ENCODE measurements at places on chromosomes 1 and 21.

GRCh38 chr1:33634806-33635205 is 162.4 kb downstream of the ZSCAN20 start:
- peak; percentile 12 for DNase-seq

DNA sequence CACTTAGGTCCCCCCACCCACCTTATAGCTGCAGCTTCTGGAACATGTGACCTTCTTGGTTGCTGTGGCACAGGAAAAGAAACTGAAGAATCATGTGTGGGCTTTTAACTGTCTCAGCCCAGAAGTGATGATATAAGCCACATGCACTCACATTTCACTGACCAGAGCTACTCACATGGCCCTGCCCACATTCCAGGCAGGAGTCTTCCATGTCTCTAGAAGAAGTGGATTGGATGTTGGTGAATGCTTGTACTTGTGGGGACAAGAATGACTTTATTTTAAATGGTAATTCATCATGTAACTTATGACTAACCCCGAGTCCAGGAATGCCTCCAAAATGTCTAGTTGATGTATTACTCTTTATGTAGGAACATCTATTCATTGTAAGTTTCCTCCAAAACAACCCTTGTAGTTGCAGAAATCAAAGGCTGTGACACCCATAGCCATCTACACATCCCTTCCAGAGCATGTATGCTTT is 15.8 kb upstream of the CAMK1G start:
- DNase-seq = no peak

GRCh38 chr1:163410073-163410999 is 88.6 kb downstream of the NUF2 start:
- peak; percentile 17 for DNase-seq

GRCh38 chr1:79004916-79005315 is 1.6 kb downstream of the ADGRL4 start:
- DNase-seq = no peak

- no peak for DNase-seq
These were observed 579.9 kb upstream of the BEND5 start for GRCh38 chr1:49356594-49356993.

- DNase-seq = no peak
These were observed 163.5 kb downstream of the KCTD3 start for GRCh38 chr1:215730600-215730999.

DNA sequence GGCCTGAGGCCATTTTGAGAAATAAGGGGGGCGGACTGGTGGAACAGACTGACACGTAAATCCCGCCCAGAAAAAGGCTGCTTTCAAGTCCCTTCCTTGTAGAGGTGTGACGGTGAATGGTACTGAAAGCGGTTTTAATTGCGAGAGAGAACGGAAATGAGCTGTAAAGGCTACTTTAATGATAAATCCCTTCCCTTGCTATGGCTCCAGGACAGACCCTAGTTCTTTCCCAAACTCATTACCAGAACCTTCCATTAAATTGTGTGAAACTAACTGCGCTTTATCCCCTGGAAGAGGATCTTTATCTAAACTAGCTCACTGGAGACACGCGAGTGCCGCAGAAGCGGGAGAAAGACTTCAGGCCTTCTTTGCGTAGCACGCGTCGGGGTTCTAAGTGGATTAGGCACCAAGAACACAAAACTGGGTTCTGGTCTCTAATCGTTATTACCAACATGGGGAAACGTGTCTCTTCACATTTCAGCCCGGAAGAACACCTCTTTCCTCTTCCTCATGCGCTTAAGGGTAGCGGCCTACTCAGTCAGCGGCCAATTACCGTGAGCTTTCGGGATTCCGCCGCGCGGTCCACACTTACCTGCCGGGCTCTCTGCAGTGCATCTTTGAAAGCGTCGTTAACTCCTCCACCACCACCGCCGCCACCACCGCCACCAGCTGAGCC is 441 bp downstream of the FUBP1 start:
- DNase-seq = peak; percentile 40

DNA sequence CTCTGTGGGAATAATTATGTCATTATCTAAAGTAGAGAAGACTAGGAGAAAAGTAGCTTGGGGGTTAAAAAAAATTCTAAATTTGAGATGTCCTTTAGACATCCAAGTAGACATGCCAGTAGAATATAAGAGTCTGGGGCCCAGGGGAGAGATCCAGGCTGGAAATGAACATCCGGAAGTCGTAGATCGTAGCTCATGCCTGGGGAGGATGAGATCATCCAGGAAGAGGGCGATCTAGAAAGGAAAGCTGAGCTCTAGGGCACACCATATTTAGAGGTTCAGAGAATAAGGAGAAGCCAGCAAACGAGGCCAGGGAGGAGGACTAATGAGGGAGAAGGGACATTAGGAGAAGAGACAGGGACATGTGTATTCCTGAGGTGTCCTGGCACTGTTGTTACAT is 12.2 kb downstream of the NGF start:
- no peak for DNase-seq

- DNase-seq = no peak
These were observed 2023.3 kb downstream of the NCAM2 start for GRCh38 chr21:23021481-23021880.

DNA sequence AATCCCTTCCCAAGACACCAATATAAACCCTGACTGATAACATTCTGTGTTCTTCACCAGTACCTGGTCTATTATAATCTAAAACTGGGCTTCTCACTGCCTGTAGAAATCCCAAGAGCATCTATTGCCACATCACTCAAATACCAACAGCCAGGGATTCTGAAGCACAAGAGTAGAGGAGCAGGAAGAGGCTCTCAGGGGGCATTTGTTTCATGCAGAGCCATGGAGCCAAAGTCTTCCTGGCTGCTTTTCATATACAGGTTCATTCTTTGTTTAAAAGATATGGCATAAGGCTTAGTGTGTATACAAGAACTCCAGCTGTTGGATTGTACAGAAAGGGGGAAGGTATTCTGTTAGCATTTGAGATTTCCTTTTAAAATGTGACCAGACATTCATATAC is 38.2 kb upstream of the USH2A start:
- DNase-seq = no peak

DNA sequence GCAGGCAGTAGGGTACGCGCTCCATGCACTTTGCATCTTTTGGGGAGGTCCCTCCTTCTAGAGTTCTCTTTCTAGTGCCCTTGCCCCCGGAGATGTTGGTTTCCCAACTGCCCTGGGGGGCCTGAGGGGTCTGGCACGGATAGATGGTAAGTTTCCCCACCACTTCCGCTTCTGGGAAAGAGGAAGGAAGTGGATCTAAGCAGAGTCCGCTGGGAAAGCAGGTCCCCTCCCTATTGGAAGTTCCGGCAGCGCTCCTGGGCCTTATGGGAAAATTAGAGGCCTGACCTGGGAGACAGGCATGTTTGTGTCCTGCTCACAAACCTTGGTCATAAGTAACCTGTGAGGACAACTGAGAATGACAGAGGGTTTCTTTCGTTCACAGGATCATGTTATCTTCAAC is 274.4 kb downstream of the RPS6KC1 start:
- DNase-seq = no peak

DNA sequence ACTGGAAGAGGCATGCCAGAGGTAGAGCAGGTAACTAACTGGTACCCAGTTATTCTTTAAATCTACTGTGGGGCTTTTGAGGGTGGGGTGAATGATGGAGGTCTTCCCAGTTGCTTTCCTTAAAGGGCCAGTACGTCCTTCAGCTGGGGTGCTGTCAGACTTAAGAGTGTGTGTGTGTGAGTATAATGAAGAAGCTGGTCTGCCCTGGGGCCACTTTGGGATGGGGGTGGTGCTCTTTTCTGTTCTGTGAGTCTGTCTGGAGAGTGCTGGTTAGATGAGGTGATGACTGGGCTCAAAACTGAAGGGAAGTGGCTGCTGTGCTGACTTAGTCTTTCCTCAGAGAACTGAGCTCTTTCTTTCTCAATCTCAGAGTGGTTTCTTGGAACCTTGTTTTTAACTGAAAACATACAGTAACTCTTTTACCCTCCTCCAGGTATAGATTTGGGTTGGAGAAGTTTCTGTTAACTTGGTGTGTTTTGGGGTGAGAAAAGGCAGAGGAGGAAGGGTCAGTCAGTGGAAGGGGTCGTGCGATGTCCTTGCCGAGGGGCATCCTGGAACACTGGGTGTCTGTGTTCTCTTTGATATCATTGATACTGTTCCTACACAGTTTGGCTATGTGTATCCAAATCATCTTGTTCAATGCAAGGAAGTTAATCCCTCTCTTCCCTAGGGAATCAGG is 746 bp downstream of the MACF1 start:
- no peak for DNase-seq

DNA sequence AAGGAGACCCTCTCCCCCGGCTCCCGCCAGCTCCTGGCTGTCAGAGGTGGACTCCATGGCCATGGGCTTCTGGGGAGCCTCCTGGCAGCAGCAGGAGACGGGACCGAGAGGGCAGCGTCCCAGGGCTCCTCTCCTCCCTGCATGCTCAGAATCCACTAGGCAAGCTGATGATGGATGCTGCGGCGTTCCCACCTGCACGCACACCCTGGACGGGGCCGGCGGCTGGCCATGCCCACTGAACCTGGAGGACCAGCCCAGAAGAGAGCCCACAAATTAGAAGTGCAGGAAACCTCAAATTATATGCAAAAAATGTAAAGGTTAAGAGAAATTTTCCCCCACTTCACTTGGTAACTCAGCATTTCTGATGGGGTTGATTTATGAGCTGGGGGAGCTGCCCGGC is 77.3 kb upstream of the ARHGEF16 start:
- DNase-seq = no peak

DNA sequence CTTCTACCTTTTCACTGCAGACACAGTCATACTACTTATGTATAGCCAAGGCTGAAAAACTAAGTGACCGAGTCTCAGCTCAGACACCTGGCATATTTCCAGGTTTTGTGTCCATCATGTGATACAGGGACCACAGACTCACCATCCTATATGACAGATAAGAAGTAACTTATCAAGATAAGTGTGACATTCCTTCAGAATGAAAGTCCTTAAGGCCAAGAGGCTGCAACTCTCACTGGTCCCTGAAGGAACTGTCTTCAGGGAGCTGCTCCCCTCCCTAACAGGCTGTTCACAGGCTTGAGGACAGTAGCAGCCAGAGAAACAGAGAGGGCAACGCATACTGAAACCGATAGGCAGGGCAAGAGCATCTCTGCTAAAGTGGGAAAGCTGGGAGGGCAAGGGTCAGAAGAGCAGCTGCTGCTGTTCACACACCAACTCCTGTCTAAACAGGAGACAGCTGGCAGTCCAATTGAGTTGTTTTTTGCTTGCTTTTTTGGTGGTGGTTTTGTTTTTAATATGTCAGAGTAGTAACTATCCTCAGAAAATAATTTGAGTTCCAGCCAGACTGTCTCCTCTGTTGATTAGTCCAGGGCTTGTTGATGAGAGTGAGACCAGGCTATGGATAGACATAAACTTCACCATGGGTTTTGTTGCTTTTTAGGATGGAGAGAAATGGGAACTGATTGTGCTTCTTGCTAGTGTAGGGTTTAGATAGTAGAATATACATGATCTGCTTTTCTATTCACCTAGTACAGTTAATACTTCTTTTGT is 67.7 kb downstream of the MACF1 start:
- no peak for DNase-seq

DNA sequence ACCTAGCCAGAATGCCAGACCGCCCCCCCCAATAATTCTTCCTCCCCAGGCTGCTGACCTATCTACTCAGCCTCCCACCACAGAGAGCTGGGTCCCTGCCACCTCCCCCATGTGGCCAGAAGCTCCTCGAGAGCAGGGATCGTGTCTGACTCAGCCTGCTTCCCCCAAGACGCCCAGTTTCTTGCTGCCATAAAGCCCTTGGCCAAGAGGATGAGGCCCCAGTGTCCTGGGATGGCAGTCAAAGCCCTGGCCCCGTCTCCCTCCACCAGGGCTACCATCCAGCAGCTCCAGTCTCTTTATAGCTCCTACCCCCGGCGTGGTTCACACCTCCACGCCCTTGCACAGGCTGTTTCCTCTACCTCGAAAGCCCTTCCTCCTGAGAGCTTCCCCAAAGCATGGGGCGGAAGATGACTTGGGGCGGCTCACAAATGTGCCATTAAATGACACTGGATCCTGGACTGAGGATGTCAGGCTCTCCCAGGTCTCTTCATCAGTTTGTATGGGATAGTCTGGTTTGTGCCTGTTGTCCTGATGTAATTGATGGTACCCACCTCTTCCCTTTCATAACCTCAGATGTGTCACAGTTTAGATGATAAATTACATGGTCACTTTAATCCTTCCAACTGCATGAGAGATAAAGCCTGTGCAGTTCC is 13.2 kb downstream of the ADGRB2 start:
- no peak for DNase-seq

DNA sequence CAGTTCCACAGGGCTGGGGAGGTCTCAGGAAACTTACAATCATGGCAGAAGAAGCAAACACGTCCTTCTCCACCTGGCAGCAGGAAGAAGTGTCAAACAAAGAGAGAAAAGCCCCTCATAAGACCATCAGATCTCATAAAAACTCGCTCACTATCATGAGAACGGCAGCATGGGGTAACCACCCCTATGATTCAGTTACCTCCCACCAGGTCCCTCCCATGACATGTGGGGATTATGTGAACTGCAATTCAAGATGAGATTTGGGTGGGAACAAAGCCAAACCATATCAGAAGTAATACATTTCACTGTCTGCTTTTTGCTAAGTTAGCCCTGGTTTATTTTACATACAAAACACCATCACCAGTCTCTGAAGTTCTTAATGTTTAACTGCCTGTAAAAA is 68.5 kb downstream of the RBM11 start:
- no peak for DNase-seq

- no peak for DNase-seq
These were observed 5.2 kb downstream of the POFUT2 start for GRCh38 chr21:45282283-45283034.

DNA sequence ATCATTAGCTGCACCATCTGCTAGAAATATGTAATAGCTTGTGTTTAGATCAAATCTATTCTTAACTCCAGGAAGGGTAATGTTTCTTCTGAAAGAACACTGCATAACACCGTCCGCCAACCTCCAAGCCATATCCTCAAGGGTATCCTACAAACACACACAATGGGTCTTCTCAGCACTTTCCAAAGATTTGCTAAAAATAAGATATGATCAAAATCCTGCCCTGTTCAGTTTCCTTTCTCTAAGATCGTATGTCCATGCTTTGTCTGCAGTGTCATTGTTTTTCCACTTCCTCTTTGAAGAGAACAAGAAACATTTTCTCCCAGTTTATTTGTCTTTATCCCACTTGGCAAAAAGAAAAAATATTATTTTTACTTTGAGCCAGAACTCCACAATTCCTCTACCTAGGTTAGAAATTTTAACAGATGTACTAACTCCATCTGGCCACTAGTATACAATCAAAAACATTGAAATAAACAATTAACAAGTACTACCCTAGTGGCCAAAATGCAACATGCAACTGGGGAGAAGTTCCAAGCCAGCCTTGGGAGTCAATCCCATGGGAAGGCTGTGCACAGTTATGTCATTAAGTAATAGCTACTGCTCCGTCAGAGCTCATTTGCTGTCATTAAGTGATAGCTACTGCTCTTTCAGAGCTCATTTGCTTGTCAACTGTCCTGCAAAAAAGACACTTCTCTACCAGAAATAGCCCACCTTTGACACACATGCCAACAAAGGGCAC is 37.8 kb downstream of the FRRS1 start:
- no peak for DNase-seq
